ENCODE measurements at places on chromosomes 1 and 21. TPM values are rescaled to one million over a fixed set of nuclear protein-coding genes. Genes with fewer than 3 reads are reported as not detected.
A peak's percentile ranks its signal among the peaks of the same experiment; 100 is the strongest.

DNA sequence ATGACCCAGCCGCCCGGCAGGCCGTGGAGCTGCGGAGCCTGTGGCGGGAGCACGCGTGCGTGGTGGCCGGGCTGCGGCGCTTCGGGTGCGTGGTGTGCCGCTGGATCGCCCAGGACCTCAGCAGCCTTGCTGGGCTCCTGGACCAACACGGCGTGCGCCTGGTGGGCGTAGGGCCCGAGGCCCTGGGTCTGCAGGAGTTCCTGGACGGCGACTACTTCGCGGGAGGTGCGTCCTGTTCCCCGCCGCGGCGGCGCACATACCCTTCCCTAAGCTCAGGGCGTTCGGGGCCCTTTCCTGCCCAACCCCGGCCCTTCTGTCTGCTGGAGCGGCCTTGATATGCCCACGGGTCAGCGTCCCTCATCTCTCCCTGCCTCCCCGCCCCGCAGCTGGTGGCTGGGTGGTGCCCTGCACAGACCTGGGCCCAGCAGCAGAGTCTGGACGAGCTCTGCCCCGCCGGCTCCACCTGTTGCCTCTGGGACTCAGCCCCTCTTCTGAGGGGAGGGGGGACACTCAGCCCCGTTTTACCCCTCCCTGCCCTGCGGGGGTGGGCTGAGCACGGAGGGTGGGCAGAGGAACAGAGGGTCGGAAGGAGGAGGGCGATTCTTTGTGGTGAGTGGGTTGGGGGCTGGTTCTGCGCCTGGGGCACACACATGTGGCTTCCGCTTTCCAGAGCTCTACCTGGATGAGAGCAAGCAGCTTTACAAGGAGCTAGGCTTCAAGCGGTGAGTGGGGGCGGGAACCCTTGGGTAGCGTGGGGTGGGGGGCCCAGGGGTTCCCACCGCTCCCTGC lies 688 bp downstream of the PRXL2B start:
- DNase-seq: peak; percentile 51

DNA sequence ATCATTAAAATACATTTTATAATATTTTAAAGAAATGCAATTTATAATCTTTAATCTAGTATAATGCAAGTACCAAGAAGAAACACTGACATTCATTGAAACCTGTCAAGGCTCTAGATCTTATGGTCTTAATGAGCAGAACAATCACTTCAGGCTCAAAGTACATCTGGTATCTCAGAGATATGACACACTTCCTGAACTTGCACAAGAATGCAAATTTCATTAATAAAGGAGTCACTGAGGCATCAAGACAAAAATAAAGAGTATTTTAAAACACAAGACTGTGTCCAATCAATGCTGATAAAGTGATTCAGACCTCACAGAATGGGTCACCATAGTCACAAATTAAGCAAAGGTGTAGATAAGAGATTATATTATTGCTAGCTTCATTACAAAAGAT lies 178.1 kb downstream of the AK5 start:
- DNase-seq: no peak

DNA sequence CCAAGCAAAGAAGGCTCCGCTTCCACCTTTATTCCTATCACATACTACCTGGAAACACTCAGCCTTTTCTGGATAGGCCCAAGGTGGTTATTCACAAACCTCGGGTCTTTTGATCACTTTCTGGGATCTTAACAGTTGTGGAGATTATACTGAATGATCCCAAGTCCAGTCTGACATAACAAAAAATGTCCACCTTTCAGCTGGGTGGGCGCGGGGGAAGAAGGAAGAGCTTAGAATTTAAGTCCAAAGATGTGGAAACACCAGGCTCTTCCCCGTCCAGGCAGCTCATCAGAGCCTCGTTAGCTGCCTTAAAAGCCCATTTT lies 338 bp upstream of the C1orf53 start:
- DNase-seq: no peak

DNA sequence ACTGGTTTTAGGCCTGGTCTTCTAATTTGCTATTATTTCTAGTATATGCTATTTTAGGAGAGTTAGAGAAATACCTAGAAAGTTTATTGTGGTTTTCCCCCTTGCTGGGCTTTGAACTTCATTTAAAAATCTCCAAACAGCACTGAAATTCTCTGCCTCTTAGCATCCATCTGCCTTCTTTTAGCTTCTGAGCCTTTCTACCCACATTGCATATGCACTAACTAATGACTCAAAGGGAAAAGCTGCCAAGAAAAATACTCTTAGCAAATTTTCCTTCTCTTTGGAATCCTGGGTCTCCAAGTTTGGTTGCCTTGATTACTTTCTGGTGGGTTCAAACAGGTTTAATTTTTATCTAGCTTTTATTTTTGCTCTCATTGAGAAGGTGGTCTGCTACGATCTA lies 408.4 kb upstream of the PTBP2 start:
- DNase-seq: no peak

The SPRR2E gene
- total RNA-seq: not detected

The USH2A gene
- 0.40 TPM for total RNA-seq

The MTMR11 gene
- total RNA-seq: 8.1 TPM

DNA sequence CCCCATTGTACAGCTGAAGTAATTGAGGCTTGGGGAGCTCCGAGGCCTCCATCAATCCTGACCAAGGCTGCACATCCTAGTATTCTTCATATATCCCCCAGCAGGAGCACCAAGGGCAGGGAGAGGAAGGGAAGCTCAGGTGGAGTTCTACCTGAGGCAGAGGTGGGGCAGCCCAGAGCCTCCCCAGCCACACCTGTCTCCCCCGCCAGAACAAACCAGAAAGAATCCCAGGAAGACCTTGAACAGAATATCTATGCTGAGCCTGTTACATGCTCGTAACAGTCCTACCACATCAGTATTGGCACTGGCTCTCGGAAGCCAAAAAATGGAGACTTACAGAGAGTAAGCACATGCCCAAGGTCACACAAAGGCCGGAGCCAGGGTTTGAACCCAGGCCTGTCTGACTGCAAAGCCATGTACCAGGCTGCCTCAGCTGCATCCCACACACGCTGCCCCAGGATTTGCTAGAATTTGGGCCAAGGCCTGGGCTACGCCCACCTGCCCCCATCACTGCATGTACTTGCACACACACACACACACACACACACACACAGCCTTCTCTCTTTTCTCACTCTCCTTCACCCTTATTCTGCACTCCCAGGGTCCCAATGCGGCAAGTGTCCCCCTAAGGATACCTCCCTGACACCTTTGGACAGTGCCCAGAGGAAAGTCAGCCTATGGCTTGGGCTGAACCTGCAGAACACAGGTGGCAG lies 4.5 kb downstream of the E2F2 start:
- no peak for DNase-seq

GRCh38 chr21:42480736-42481135 lies 15.3 kb downstream of the RSPH1 start:
- no peak for DNase-seq

The TNNT2 gene
- 408 TPM for total RNA-seq

The CELA2B gene
- total RNA-seq: 2.7 TPM

DNA sequence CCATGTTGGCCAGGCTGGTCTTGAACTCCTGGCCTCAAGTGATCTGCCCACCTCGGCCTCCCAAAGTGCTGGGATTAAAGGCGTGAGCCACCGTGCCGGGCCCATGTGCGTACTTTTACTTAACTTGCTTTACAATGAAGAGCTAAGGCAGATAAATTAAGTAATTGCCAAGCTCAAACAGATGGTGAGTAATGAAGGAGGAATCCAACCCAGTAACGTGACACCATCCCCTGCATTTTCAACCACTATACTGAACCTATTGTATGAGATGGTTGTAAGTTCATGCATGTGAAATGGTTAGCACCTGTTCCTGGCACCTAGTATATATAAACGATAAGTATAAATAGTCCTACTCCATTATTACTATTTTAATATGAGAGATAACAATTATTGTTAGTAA lies 588.0 kb upstream of the BEND5 start:
- DNase-seq: peak; percentile 1

- no peak for DNase-seq
Measured at GRCh38 chr1:21543598-21543997, 34.4 kb downstream of the ALPL start.

DNA sequence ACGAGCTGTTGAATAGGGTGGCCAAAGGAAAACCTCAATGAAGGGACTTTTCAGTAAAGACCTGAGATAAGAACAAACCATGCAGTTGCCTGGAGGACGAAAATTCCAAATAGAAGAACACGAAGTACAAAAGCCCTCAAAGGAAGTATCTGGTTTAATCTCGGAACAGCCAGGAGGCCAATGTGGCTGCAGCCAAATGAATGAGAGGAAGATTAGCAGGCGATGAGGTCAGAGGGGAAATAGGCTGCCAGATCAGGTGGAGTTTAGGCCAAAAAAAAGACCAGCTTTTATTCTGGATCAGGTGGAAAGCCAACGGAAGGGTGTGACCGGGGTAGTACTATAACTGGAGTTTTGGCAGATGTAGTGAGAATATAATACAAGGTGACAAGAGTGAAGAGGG lies 43.7 kb downstream of the SRSF11 start:
- DNase-seq: no peak

The GPR89A gene
- total RNA-seq: 16.9 TPM

The SSU72 gene
- total RNA-seq: 38.0 TPM
